NCI-H2171 (cell line): ENCODE measurements at places on chromosomes 11 and 22.
A peak's percentile ranks its signal among the peaks of the same experiment; 100 is the strongest.

- no peak for DNase-seq
These were observed 117.5 kb upstream of the CEP126 start for GRCh38 chr11:101797335-101797734.

DNA sequence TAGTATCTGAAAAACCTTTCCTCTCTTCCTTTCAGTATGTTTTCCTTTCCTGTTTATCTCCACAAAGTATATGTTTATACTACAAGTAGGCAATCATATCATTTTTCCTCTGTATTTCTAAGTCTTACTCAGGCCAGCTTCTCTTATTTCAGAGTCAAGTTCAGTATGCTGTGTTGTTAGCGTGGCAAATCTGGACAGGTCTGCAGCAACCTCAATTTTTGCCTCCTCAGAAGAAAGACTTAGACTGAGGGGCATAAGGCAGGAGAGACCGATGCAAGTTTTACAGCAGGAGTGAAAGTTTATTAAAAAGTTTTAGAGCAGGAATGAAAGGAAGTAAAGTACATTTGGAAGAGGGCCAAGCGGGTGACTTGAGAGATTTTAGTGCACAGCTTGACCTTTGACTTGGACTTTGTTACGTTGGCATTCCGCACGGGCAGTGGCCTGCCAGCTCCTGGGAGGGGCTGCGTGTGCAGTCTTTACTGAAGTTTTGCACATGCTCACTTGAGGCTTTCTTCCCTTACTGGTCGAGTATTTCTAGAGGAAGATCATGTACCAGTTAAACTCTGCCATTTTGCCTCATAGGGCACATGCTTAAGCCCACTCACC is 343.2 kb downstream of the NTM start:
- DNase-seq, result no peak

- DNase-seq, result no peak
These were observed 31.9 kb downstream of the FLI1 start for GRCh38 chr11:128725630-128726319.

- no peak for DNase-seq
These were observed 21.2 kb downstream of the PACSIN2 start for GRCh38 chr22:42993651-42994275.

- no peak for DNase-seq
These were observed 35.9 kb upstream of the MYEOV start for GRCh38 chr11:69257838-69258658.

- no peak for DNase-seq
These were observed 212.0 kb downstream of the SWAP70 start for GRCh38 chr11:9875862-9876261.

DNA sequence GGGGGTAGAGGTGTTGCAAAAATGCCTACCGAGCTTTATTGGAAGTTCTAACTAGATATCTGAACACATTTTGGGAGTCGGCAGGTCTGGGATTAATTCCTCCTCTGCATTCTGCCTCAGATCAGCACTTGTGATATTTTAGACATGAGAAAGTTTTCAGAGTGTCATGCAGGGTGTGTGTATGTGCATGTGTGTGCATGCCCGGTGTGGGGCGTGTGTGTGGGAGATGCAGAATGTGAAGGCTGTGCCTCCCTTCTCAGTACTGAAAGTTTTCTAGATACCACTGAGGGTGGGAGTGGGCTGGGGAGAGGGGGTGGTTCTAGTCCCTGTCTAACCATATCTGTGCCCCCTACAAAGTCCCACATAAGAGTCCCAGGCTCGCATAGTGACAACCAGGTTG is 180.0 kb upstream of the NTM start:
- no peak for DNase-seq

DNA sequence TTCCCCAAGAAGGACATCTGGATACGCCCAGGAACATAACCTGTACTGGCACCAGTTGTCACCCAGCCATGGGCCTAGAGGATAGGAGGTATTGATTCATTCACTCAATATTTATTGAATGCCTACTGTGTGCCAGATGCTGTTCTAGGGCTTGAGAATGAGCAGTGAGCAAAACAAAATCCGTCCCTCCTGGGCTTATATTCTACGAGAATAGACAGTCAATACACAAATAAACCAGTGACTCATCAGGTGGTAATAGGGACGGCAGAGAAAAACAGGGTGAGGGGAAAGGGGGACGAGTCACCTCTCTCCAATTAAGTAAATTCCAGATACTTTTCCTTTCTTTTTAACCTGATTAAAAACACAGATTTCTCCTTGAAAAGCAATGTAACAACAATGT is 103.5 kb downstream of the MICAL2 start:
- no peak for DNase-seq

- DNase-seq, result no peak
These were observed 102.2 kb downstream of the SGSM3 start for GRCh38 chr22:40472579-40472978.

DNA sequence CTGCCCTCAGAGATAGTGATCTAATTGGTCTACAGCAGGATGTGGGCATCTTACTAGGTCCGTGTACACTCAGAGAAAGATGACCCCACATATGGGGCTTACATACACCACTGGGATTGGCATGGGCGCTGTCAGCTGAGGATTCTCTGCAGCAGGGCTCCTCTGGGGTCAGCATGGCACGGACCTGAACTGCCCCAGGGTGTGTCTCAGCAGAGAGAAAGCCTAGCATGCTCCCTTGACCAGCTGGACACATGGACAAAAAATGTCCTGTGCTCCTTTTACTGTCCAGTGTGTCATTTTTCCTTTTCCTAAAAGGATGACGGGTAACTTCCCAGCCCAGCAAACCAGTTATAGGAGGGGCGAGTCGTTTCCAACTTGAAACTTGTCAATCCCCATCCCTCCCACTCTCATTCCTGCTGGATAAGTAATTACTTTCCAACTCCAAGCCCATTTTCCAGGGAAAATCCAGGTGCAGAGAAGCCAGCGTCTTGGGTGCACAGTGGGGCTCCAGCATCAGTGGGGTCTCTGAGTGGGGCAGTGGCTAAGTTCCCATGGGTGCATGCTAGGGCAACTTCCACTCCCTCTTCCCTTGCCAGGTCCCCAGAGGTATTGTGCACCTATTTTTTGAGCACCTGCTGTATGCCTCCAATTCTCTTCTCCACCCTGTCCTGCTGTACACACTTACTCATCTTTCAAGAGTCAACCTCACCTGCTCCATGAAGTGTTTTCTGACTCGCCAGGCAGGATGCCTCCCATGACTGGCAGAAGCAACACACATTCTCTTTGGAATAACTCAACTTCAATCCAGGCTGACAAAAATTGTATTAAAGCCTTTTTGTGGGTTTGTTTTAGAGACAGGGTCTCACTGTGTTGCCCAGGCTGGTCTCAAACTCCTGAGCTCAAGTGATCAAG is 5.0 kb downstream of the VSTM5 start:
- no peak for DNase-seq

- DNase-seq, result no peak
These were observed 66.8 kb downstream of the LARGE1 start for GRCh38 chr22:33853200-33854097.

DNA sequence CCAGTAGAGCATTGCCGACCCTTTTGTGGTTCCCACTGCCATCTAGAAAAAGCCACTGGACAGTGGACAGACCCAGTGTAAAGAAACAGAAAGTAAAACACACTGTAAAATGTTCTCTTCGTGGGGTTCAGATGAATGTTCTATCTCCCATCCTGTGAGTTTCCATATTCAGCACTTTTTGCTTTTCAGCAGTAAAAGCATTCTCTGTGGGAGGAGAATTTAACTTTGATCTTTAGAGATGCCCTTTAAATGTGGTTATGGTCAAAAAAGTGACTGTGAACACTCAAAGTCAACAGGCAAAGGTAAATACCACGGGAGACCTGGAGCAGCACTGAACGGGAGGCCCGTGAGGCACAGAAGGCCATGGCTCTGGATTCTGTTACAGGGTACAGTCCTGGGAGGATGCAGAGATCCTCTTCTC is 53.9 kb downstream of the FLI1 start:
- DNase-seq, result no peak

- no peak for DNase-seq
These were observed 12.9 kb downstream of the KIAA0930 start for GRCh38 chr22:45227645-45228400.

GRCh38 chr22:42313804-42314581 is 43.5 kb upstream of the TCF20 start:
- DNase-seq, result peak; percentile 51

- peak; percentile 78 for DNase-seq
These were observed 84.4 kb upstream of the SEPTIN5 start for GRCh38 chr22:19629720-19630419.

GRCh38 chr11:129992161-129992944 is 10.3 kb downstream of the PRDM10 start:
- no peak for DNase-seq

GRCh38 chr11:125170001-125170509 is 5.5 kb downstream of the PKNOX2 start:
- no peak for DNase-seq

GRCh38 chr11:67066333-67066709 is 9.7 kb downstream of the RHOD start:
- no peak for DNase-seq

DNA sequence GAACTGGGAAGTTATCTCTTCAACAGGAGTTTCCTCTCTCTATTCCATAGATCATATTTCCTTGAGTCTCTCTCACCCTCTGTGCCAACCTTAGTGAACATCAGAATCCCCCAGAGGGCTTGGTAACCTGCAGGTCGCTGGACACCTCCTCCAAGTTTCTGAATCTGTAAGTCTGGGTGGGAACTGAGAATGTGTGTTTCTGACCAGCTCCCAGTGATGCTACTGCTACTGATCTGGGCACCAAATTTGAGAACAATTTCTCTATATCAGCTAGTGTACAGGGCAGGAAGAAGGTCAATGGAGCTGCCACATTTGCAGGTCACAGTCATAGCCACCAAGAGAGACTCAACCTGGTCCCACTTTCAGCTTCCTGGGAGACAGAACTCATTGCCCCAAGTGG is 62.9 kb downstream of the RCN1 start:
- DNase-seq, result no peak

DNA sequence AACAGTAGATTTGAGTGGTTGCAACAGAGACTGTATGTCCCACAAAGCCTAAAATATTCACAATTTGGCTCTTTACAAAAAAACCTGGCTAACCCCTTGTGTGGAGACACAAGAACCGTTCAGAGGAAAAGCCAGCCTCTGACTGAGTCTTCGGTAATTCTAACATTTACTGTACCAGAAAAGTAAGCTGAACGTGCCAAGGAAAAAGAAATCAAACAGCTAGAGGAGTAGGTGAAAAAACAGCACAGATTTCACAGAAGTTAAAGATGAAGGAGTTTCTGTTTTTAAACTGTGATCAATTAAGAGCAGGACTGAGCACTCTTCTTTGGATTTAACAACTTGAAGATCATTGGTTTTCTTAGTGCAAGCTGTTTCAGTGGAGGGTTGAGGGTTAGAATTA is 424.7 kb upstream of the KIRREL3 start:
- no peak for DNase-seq

DNA sequence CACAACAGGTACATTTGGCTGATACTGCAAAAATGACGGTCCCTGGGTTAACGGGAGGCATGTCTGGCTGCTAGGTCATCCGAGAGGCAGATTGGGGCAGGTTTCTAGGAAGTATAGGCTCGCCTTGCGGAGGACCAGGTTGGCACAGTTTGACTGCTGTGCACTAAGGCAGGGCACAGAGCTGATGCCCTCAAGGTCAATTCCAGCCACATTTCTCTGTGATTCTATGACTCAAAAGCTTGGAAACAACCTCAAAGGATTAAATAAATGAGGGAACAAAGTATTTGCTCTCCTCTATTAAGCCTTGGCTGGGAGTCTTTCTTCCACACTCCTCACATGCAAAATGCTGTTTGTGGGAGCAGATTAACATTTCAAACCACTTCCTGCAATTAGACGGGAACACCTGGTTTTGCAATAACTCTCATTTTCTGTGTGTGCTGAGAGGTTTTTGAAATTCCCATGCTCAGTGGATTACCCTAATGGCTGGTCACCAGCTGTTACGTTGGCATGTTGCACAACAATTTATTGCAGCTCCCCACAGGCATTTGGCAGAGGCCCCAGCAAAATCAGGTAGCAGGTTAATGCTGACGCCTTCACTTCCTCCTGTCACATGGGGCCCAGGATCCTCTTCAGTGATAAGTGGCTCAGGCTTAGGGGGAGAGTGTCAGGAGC is 61.0 kb upstream of the PLET1 start:
- DNase-seq, result peak; percentile 88

- DNase-seq, result no peak
These were observed 636.1 kb downstream of the BRD1 start for GRCh38 chr22:49191506-49191980.

DNA sequence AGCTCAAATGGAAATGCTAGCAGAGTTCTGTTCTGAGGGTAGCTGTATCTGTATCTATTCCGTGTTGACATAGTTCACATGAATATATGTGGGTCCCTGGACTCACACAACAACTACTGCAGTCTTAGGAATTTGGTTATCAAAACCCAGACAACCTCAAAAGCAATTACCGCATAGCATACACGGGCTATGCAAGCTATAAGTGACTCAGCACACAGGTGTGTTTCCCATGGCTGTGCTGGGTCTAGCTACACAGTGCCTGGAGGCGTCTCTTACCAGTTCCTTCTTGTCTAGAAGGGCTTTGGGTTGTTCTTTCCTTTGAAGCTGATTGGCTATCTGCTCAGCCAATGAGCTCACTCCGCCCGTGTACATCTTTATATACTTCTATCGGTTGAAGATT is 98.2 kb upstream of the BID start:
- DNase-seq, result no peak

- DNase-seq, result no peak
These were observed 21.4 kb downstream of the POU2F3 start for GRCh38 chr11:120261321-120261720.

- DNase-seq, result no peak
These were observed 41.7 kb upstream of the SMTN start for GRCh38 chr22:31039393-31039792.

DNA sequence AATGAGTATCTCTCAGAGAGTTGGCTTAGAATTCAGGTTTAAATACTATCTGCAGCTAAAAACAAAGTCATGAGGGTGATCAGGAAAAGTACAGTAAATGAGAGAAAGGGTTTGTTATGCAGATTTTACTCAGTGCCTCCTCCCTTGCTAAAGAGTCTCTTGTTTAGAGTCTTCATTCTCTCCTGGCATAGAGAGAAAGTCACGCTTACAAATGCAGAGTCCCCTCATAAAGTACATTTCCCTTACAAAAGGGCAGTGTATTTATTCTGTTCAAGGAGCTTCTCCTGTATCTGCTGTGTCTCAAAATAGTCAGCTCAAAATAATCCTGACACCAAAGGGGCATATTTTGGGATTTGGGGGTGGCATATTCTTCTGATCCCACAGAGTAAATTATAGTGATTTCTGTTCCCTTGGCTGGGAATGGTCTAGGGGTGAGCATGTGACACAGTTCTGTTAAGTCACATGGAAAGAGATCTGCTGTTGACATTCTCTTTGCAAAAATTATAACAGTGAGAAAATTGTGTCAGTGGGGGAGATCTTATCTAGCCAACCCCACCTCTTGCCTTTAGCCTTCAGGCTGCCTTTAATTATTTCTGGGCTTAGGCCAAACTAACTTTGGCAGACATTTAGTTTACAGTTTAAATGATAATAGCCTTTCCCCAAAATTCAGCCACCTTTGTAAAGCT is 102.9 kb downstream of the MTNR1B start:
- DNase-seq, result no peak

DNA sequence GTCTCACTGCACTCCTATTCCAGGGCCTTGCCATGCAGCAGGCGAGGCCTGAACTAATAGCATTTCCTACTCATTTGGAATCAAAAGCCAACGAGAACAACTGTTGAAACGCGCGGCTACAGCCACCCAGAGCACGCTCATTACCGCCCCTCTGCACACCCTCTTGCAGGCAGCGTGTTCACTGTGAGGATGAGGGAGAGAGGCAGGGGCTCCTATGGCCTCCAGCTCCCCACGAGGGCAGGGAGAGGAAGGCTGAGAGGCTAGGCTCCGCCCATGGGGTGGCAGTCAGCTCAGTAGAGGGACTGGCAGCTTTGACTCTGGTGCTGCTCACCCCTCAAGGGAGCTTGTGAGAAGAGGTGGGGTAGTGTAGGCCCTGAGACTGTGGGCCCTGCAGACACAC is 26.2 kb downstream of the LMO1 start:
- no peak for DNase-seq
